ENCODE measurements at places on chromosomes 5 and 9. TPM values are rescaled to one million over a fixed set of nuclear protein-coding genes. Genes with fewer than 3 reads are reported as not detected.

LMBRD2 gene
- total RNA-seq = 11.0 TPM

PIP5K1B gene
- 11.1 TPM for total RNA-seq

S1PR3 gene
- 16.6 TPM for total RNA-seq

CXCL14 gene
- 46.9 TPM for total RNA-seq

IL3 gene
- not detected for total RNA-seq

TCF7 gene
- total RNA-seq = 2.1 TPM

TMEFF1 gene
- total RNA-seq = 0.66 TPM

CCDC152 gene
- 0.96 TPM for total RNA-seq

SPINK13 gene
- not detected for total RNA-seq

DNA sequence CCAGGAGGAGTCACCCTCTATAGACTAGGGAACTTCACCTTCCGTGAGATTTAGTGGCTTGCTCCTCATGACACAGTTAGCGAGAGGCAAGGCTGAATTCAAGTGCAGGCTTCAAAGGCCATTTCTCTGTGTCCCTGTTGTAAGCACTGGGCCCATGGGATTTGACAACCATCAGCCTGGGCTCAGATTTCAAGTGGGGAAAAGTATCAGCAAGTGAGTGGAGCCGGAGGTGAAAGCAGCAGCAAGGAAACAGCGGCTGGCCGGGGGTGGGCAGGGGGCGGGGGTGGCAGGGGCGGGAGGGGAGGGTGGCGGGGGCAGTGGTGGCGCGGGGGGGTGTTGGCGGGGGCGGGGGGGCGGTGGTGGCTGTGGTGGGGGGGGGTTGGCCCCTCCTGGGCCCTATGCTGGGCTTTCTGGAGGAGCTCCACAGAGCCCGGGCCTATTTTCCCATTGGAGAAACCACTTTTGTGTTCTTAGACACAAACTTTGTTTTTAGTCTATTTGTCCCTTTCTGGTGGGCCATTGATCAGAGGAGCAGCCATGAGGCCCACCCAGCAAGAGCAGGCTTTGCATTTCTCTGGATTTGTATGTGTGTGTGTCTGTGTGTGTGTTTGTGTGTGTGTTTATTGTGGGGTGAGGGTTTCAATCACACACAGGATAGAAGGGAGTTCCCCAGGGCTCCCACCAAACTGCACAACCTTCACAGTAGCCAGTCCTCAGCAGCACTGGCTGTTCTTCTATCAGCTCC lies 165.4 kb upstream of the RAI14 start:
- no peaks in the 10 kb centered on the region for H3K36me3 ChIP-seq
- no peaks in the 10 kb centered on the region for H3K4me1 ChIP-seq
- H3K27me3 ChIP-seq = no peaks in the 10 kb centered on the region
- DNase-seq = no peak
- no peak overlapping the region for H3K27ac ChIP-seq

GRCh38 chr5:867300-867870 lies 16.6 kb upstream of the ZDHHC11 start:
- no peak overlapping the region for H3K27ac ChIP-seq
- H3K36me3 ChIP-seq = peaks cover 20% of the 10 kb centered on the region
- DNase-seq = no peak
- no peaks in the 10 kb centered on the region for H3K4me1 ChIP-seq
- no peak overlapping the region for H3K4me3 ChIP-seq

GRCh38 chr9:132742821-132743311 lies 72.6 kb downstream of the GTF3C4 start:
- H3K36me3 ChIP-seq = no peaks in the 10 kb centered on the region
- H3K4me1 ChIP-seq = no peaks in the 10 kb centered on the region
- H3K27me3 ChIP-seq = peaks cover 3% of the 10 kb centered on the region
- DNase-seq = no peak
- H3K27ac ChIP-seq = no peak overlapping the region

GRCh38 chr5:13930541-13931171 lies 13.8 kb downstream of the DNAH5 start:
- H3K27me3 ChIP-seq = no peaks in the 10 kb centered on the region
- H3K36me3 ChIP-seq = no peaks in the 10 kb centered on the region
- peak overlapping the region; percentile 7 for H3K27ac ChIP-seq
- H3K4me3 ChIP-seq = no peak overlapping the region

DNA sequence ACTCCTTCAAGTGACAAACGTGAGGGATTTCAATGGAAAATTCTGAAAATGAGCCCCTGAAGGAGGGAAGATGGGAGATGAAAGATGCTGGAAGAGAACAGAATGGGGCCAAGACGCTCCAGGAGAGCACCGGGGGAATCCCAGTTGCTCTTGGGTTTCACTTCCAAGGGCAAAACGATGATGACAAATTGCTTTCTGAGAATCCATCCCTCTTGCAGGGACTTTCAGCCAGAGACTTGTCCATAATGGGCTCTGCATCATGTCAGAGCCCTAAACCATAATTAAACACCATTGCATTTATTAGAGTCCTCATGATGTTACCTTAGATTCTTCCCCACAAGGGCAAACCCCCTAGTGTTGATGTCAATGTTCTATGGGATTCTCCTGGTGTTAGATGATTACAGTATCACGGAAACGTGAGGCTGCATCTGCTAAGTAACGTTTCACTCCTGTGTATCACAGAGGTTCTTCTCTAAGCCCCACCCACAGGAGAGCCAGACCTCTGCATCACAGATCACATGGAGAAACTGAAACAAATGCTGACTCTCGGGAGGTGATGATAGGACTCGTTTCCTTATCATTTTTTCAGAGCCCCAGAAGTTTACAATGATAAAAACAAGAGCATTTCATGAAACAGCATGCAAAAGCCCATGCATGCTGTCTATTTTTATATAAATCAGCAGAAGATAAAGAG lies 114.4 kb downstream of the TENT4A start:
- H3K4me3 ChIP-seq = no peak overlapping the region
- no peaks in the 10 kb centered on the region for H3K36me3 ChIP-seq
- H3K27me3 ChIP-seq = no peaks in the 10 kb centered on the region
- no peak for DNase-seq
- H3K4me1 ChIP-seq = no peaks in the 10 kb centered on the region

- peaks cover 3% of the 10 kb centered on the region for H3K4me1 ChIP-seq
- no peak overlapping the region for H3K27ac ChIP-seq
- H3K4me3 ChIP-seq = no peak overlapping the region
- no peak for DNase-seq
- no peaks in the 10 kb centered on the region for H3K36me3 ChIP-seq
Observed at GRCh38 chr5:79936646-79937216, 54.3 kb downstream of the MTX3 start.

DNA sequence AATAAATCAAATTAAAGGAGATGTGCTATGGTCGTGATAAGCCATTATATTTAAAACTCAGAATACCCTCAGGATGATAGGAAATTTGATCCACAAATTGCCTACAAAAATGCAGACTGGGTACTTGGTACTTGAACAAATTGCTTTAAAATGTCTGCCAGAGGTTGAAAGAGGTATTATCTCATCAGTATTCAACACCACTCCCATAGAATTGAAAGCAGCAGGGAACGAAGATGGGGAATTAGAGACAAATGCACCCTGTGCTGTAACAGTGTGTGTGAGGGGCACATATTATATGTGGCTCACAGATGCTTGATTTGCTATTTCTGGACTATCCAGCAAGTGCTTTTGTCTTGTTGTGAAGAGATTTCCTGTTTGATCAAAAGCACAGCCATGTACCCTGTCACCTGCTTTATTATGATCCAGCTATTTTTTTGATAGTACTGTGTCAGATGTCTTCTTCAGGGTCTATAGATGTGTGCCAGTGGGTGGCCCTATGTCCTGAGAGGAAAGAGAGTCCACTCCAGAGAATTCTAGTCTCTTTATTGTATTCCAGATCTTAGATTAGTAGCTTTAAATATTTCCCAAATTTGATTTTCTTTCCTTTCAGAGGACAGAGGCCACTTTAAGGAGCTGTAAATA lies 120.1 kb downstream of the XRCC4 start:
- H3K27me3 ChIP-seq = no peaks in the 10 kb centered on the region
- H3K27ac ChIP-seq = no peak overlapping the region
- no peaks in the 10 kb centered on the region for H3K4me1 ChIP-seq
- no peak overlapping the region for H3K4me3 ChIP-seq
- H3K36me3 ChIP-seq = no peaks in the 10 kb centered on the region

DNA sequence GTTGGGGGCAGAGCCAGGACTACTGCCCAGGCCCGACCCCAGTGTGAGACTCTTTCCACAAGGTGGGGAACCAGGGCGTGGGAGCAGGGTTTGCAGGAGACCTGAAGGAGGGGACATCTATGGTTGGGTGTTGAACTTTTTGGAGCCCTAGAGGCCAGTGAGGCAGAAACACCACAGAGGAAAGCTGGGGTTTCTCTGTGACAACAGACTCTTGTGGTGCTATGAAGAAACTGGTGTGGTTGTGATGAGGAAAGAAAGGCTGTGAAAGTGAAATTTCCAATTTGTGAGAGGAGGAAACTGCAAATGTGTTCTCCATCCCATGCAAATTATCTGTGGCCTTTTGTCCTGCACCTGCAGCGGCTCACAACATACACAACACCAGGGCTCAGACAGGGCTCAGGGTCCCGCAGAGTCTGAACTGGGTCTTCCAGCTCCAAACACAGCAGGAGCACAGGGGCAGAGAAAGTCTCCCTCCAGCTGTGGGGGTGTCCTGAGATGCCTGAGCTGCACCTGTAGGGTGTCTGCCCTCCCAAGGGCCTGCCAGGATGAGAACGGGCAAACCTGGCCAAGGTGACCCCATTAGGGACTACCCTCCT lies 51.4 kb upstream of the GRHPR start:
- no peak for DNase-seq
- no peaks in the 10 kb centered on the region for H3K4me1 ChIP-seq
- H3K36me3 ChIP-seq = no peaks in the 10 kb centered on the region
- no peaks in the 10 kb centered on the region for H3K27me3 ChIP-seq
- no peak overlapping the region for H3K27ac ChIP-seq
- no peak overlapping the region for H3K4me3 ChIP-seq

- H3K36me3 ChIP-seq = peaks cover 5% of the 10 kb centered on the region
- DNase-seq = no peak
- no peaks in the 10 kb centered on the region for H3K4me1 ChIP-seq
- no peaks in the 10 kb centered on the region for H3K27me3 ChIP-seq
Observed at GRCh38 chr5:19175776-19176570, 812.0 kb downstream of the CDH18 start.

DNA sequence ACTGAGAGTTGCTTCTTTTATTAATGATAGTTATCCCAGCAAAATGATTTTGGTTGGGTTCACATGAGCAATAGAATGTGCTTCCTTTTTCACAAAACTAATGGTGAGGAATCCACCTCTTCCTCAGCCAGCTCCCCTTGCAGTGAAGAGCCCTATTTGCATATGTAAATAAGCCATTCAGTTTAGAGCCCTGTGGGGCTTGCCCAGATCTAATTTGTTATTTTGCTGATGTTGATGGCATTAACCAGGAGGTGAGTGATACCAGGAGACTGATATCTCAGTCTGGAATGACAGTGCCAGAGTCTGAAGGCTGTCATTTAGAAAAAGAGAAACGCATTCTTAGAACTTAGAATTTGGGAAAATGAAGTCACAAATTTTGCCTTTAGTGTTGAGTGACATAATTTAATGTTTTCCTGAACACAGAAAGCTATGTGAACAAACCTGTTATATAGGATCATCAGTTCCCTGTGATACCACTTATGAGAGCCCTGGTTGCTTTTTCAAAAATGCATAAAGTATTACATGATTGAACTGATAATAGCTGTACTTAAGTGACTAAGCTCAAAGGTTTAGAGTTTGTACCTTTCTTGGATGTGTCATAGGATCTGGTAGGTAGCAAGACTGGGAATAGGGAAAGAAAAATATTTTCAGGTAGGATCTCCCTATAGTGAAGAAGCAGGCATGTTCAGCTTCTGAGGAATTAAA lies 271.6 kb downstream of the MAST4 start:
- no peaks in the 10 kb centered on the region for H3K27me3 ChIP-seq
- no peaks in the 10 kb centered on the region for H3K36me3 ChIP-seq
- H3K27ac ChIP-seq = no peak overlapping the region
- no peak overlapping the region for H3K4me3 ChIP-seq
- DNase-seq = no peak

GRCh38 chr9:22044583-22044982 lies 35.5 kb upstream of the CDKN2B start:
- H3K36me3 ChIP-seq = no peaks in the 10 kb centered on the region
- H3K27ac ChIP-seq = no peak overlapping the region
- no peaks in the 10 kb centered on the region for H3K4me1 ChIP-seq
- no peak overlapping the region for H3K4me3 ChIP-seq

GRCh38 chr9:92324431-92324830 lies 719 bp downstream of the NOL8 start:
- H3K4me3 ChIP-seq = peak overlapping the region; percentile 77
- H3K4me1 ChIP-seq = no peaks in the 10 kb centered on the region
- no peak for DNase-seq
- H3K27me3 ChIP-seq = no peaks in the 10 kb centered on the region
- H3K36me3 ChIP-seq = no peaks in the 10 kb centered on the region
- H3K27ac ChIP-seq = peak overlapping the region; percentile 98

GRCh38 chr5:172689801-172690200 lies 48.7 kb downstream of the NEURL1B start:
- H3K4me3 ChIP-seq = no peak overlapping the region
- no peaks in the 10 kb centered on the region for H3K36me3 ChIP-seq
- no peaks in the 10 kb centered on the region for H3K27me3 ChIP-seq
- no peak for DNase-seq
- H3K27ac ChIP-seq = peak overlapping the region; percentile 80

DNA sequence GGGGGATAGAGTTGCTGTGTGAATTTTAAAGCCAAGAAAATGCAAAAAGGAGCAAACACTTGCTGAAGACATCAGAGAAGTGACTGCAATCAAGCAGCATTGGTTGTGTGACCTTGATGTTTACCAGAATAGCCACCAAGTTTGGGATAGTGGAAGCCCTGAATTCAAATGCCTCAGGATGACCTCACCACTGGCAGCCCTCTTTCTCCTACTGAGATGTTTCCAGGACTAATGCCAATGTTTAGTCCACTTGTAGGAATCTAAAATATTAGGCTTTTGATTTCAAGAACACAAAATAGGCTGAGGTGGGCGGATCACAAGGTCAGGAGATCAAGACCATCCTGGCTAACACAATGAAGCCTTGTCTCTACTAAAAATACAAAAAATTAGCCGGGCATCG lies 112.2 kb upstream of the NUDT12 start:
- no peak for DNase-seq
- H3K27ac ChIP-seq = no peak overlapping the region
- H3K4me1 ChIP-seq = no peaks in the 10 kb centered on the region
- H3K36me3 ChIP-seq = no peaks in the 10 kb centered on the region

All from breast epithelium (tissue), 4 donors.